ENCODE measurements at places on chromosomes 3 and 15. TPM values are rescaled to one million over a fixed set of nuclear protein-coding genes. Genes with fewer than 3 reads are reported as not detected.

- DNase-seq, result no peak
- H3K36me3 ChIP-seq, result no peaks in the 10 kb centered on the region
- no peak overlapping the region for H3K4me3 ChIP-seq
- no peaks in the 10 kb centered on the region for H3K27me3 ChIP-seq
These were observed 77.8 kb upstream of the TBC1D5 start for GRCh38 chr3:17820275-17820674.

DNA sequence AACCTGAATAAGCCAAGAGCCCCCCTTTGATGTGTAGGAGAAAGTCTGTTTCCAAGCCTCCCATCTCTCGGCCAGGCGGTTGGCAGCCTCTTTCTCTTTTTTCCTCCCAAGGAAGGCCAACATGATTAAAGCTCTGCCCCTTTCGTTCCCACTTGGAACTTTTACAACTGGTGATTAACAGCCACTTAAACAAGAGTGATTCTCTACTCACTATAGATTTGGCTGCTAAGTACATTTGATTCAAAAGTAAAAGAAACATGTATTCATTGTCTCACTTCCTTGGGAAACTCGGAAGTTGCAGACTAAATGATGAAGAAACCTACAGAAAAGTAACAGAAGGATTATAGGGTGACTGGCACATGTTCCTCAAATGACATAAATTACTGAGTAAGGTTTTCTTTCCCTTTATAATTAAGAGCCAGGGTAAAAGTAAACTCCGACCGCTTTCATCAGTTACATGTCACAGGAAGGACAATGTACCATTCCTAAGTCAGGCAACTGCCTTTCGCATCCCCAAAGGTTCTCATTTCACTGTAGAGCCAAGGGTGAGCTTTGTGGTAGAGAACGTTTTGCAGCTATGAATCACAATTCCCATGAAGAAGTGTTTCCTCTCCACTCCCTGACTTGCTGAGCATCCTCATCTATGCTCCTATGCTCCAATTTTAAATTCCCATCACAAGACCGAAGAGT lies 72.7 kb downstream of the MB21D2 start:
- no peaks in the 10 kb centered on the region for H3K36me3 ChIP-seq
- no peak for DNase-seq
- no peaks in the 10 kb centered on the region for H3K27me3 ChIP-seq
- no peaks in the 10 kb centered on the region for H3K4me1 ChIP-seq

- DNase-seq, result no peak
- peaks cover 61% of the 10 kb centered on the region for H3K4me1 ChIP-seq
- H3K4me3 ChIP-seq, result peak overlapping the region; percentile 45
- peak overlapping the region; percentile 93 for H3K27ac ChIP-seq
These were observed 1.0 kb upstream of the NR2F2 start for GRCh38 chr15:96329403-96329981.

DNA sequence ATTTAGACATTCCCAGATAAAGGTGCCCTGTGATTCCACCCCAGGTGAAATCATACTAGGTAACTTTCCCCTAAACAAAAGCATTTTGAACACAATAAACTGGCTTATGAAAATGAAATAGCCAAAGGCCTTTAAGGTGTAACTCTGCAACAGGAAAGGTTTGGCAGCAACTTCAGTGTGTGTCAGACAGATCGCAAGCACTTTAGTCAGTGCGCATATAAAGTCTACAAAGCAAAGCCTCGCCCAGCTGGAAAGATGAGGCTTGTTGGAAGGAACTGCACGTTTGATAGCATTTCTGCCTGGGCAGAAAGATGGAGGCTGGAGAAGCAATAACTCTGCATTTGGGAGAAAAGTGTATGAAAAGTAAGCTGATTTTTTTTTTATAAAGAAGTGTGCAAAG lies 57.9 kb downstream of the PRICKLE2 start:
- H3K27me3 ChIP-seq, result no peaks in the 10 kb centered on the region
- DNase-seq, result no peak
- peaks cover 4% of the 10 kb centered on the region for H3K4me1 ChIP-seq
- no peak overlapping the region for H3K4me3 ChIP-seq

Gene GOLGA8T
- not detected for total RNA-seq

DNA sequence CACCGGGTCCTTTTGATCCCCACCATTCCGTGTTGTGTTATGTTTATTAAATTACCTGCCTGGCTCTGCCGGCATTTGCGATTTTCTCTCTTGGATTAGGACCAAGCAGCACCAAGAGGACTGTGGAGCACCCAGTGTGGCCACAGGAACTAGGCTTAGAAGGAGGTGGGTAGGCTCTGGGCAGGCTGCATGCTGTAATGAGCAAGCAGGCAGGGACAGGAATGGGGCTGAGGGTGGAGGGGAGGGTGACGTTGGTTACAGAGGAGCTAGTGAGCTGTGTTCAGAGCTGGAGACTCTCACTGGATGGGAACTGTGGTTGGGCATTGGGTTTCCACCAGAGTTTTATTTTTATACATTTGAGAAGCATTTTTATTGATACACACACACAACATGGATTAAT lies 7.9 kb upstream of the SCN5A start:
- no peak overlapping the region for H3K27ac ChIP-seq
- peaks cover 88% of the 10 kb centered on the region for H3K27me3 ChIP-seq
- H3K36me3 ChIP-seq, result no peaks in the 10 kb centered on the region
- no peak overlapping the region for H3K4me3 ChIP-seq
- H3K4me1 ChIP-seq, result no peaks in the 10 kb centered on the region

Gene UTS2B
- 0.38 TPM for total RNA-seq

Gene C2CD4B
- total RNA-seq, result 0.44 TPM
